GM18507 (cell line): ENCODE measurements at places on chromosomes 5 and 9.

GRCh38 chr9:71636143-71636839 lies 132.0 kb downstream of the CEMIP2 start:
- no peak for DNase-seq

- no peak for DNase-seq
These were observed 111.7 kb upstream of the ACOT12 start for GRCh38 chr5:81505672-81506071.

DNA sequence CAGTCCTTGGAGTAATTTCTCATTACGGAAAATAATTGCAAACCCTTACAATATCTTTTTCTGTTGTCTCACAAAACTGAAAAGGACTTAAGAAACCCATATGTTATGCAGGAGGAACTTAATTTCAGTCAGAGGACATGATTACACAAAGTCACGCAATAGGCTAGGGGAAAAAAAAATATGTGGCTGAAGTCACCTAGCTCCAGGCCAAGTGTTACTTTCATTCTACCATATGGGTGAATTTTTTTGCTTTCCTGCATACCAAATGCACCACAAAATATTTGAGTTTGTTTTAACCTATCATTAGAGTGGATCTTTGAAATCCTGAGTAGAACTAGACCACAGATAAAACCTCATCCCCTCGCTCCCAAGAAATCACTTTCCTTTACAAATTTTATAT lies 523.5 kb downstream of the CAAP1 start:
- no peak for DNase-seq

DNA sequence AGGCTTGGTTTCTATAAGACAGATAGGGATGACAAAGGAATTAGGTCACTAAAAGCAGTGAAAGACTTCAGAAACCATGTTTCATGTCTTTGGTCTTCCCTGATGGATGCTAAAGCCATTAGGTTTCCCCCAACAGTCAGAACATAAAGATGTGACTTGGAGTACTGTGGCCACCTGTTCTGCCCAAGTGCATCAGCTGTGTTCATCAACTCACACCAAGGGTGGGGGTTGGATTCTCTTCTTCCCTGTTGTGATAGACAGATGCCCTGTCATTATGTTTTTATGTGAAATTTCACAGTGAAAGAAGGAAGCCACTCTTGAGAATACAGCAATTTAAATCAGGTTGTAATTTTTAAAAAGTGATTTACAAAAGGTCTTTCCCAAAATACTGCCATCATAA lies 196.8 kb downstream of the SH3GL2 start:
- no peak for DNase-seq

DNA sequence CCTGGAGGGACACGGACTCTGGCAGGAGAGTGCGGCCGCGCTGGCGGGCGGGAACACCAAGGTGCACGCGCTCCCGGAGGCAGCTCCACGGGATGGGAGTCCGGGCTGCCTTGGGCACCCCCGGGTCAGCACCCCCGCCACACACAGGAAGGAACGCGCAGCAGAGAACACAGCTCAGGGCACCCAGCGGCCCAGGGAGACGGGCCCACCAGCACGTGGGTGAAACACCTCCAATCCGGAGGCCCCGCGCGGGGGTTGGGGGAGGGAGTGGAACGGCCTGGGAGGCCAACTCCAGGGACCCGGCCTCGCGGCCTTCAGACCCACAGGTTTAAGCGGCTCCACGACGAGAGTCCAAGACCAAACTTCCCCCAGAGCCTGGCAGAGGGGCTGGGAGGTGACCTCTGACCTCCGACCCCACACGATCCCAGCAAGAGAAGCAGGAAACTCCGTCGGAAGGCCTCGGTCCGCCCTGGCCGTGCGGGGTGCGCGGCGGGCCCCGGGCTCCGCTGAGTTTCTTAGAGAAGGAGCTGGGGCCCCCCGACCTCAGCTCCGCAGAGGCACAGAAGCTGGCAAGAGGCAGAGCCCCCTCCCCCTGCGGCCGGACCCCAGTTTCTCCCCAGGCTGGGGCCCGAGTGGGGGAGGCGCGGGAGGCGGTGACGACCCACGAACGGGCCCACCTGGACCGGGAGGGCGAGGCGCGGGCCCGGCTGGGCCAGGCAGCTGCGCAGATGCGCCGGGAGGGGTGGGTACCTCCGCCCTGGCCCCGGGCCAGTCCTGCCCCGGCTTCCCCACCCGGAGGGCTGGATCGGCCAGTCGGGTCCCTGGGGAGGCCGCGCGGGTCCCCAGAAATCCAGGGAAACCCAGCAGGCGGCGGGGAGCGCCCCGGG lies 851 bp downstream of the NACC2 start:
- no peak for DNase-seq

DNA sequence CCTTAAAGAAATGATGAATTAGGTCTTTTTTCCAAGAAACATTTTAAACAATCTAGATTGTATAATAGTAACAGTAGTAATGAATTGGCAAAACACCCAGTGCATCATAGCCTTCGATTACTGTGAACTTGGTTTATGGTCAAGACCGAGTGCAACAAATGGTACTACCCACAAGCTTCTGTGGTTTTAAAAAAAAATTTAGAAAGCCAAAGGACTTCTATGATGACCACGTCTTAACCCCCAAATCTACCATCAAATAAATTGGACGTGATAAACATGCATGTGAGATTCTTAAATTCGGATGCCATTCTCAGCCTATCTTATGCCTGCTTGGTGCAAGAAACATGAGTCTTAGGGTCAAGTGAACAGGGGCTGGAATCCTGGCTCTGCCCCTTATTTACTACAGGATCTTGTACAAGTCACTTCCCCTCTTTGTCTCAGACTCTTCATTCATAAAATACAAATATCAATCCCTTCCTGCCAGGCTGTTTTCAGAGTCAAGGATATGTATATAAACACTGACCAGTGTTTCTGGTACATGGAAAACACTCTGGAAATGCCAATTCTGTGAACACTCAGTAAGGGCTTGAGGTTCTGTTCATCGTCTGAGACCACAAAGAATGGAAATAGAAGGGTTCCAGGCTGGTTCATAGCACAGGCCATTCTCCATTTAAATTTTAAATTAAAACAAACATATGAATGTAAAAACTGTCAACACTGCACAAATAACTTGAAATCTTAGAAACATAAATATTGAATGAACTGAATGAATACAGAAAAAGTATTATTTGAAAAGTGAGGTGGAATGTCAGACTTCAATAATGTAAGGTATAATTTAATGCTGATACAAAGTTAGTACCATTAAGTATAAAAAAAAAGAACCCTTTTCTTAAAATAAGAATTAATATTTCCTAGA lies 107.8 kb downstream of the NR6A1 start:
- DNase-seq = no peak

- DNase-seq = no peak
These were observed 61.1 kb downstream of the OXCT1 start for GRCh38 chr5:41809128-41809527.

DNA sequence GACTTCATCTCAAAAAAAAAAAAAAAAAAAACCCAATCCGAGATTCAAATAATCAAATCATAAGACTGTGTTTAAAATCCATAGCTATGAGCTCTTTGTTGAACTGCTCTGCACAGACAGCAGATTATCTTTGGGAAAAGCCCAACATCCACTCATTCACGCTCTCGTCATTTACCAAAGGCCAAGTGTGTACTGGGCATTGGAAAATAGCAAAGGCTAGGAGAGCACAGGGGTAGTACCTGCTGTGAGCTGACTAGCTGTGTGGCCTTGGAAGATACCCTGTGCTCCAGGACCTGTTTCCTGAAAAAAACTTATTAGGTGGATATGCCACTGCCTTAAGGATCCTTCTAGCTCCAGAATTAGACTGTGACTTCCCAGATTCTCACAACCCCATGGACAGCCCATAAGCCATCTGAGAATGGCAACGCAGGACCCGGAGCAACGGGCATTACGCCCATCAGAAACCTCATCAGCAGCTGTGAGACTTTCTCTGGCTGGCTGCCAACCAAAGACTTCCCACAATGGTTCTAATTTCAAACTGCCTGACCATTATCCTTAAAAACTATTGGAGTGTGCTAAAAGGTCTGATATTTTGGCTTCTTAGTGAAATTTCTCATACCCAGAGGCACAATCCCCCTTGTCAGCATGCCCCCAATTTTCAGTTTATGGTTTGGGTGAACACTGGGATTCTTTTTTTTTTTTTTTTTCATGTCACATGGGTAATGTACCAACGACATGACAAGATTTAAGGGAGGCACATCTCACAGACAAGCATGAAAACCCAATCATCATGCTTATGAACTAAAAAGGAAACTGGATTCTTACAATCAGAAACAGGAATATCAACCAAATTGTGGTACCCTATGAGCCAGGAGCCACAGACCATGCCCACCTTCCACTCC lies 16.8 kb downstream of the SERINC5 start:
- DNase-seq = no peak

DNA sequence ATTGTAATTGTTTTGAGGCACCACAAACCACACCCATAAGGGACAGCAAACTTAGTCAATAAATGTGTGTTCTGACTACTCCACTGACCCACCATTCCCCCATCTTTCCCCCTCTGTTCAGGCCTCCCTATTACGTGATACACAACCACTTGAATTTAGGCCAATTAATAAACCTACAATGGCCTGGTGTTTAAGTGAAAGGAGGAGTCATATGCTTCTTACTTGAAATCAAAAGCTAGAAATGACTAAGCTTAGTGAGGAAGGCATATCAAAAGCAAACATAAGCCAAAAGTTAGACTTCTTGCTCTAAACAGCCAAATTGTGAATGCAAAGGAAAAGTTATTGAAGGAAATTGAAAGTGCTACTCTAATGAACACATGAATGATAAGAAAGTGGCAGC lies 14.6 kb downstream of the ZBTB43 start:
- DNase-seq = no peak

DNA sequence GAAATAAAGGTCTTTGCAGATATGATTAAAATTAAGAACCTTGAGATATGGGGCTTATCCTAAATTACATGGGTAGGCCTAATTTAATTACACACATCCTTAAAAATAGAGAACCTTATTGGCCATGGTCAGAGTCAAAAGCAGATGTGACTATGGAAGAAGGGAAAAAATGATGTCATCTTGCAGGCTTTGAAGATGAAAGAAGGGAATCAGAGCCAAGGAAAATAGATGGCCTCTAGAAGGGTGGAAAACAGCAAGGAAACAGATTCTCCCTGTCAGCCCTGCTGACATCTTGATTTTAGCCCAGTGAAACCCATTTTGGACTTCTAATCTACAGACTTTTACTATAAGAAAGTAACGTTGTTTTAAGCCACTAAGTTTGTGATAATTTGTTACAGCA lies 37.6 kb upstream of the KCNN2 start:
- DNase-seq = no peak

GRCh38 chr5:38911933-38912332 lies 66.1 kb downstream of the OSMR start:
- no peak for DNase-seq

DNA sequence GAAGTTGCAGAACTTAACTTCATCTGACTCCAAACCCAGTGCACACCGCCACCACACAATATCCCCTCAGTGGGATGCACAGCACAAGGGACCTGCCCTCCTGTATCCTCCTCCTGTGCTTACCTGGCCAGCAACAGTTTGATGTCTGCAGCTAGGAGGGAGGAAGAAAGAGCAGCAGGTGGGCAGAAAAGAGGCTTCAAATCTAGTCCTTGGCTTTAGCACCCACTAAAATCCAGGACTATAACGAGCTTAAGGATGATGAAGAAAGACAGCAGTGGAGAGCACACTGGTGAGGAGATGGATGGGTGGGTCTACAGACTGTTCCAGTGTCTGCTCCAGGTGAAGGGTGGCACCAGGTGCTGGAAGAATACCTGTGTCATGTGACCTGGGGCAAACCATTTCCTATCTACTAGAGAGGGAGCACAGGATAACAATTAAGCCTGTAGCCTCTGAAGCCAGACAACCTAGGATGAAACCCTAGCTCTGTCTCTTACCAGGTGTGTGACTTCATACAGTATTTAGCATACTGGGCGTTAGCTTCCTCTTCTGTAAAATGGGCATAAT lies 100.0 kb downstream of the SH3TC2 start:
- no peak for DNase-seq

DNA sequence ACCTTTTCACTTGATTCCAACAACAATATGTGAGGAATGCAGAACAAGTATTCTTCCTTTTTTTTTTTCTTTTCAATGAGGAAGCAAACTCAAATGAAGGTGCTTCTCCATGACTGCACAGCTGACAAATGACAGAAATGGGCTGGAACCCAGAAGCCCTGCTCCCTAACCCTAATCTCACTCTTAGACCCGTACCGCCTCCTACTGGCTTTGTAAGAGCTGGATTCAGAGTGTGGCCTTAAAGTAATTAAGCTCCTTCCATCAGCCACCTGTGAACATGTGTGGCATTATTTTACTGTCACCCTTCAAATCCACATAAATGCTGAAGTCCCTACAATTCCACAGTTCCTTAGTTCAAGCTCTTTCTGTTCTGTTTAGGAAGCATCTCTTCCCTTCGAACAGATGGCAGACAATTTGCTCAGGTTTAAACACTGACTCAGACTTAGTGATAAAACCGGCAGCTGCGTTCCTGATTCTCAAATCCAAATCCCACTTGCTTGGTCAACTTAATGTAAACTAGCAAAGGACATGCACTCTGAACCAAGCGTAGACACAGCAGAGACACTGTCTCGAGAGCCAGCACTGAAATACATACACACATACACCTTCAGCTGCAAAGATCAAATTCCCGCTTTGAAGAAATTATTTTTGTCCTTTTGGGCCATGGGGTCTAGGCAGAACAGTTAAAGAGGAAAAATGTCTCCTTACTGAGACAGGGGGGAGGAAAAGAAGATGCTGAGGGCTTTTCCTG lies 316.7 kb upstream of the TLE4 start:
- DNase-seq = no peak

- DNase-seq = no peak
These were observed 962 bp upstream of the PKN3 start for GRCh38 chr9:128701227-128701854.

DNA sequence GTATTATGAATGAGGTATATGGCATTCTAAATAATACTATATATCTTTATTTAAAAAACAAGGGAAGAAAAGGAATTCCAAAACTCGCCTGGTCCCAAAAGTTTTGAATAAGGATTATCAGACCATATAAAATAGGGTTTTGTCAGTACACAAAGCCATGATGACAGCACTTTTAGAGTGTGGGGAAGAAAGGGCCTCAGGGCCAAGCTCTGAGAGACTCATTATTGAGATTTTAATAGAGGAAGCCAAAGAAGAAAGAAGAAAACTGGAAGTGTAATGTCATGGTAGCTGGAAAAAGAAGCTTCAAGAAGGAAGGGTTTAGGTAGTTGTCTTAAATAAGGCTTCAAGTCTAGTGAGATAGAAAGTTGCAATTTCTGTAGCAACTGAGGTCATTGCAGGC lies 53.0 kb downstream of the FCHO2 start:
- no peak for DNase-seq

GRCh38 chr5:14870337-14871213 lies 1.0 kb downstream of the ANKH start:
- no peak for DNase-seq

- DNase-seq = no peak
These were observed 144.3 kb downstream of the HSD17B3 start for GRCh38 chr9:96157675-96158074.

DNA sequence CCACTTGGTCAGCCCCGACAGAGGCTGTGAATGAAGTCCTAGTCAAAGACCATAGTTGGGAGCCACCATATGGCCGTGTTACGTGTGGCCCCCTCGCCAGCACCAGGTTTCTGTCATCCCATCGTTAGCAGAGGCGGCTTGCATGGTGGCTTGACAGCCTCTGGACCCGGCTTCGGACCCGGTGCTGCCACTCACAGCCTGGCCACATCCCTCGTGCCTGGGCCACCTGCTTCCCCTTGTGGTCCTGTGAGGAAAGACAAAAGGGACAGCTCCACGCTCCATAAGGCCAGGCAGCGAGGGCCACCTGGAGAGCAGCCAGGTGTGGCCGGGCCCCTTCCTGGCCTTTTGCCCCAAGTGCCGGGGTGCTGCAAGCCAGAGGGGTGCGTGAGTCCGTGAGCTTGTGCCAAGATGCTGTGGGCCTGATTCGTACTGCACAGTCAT lies 6.2 kb downstream of the NKD2 start:
- no peak for DNase-seq

GRCh38 chr5:158881091-158881880 lies 218.4 kb downstream of the EBF1 start:
- no peak for DNase-seq
